ENCODE measurements at places on chromosomes 12 and 14.

DNA sequence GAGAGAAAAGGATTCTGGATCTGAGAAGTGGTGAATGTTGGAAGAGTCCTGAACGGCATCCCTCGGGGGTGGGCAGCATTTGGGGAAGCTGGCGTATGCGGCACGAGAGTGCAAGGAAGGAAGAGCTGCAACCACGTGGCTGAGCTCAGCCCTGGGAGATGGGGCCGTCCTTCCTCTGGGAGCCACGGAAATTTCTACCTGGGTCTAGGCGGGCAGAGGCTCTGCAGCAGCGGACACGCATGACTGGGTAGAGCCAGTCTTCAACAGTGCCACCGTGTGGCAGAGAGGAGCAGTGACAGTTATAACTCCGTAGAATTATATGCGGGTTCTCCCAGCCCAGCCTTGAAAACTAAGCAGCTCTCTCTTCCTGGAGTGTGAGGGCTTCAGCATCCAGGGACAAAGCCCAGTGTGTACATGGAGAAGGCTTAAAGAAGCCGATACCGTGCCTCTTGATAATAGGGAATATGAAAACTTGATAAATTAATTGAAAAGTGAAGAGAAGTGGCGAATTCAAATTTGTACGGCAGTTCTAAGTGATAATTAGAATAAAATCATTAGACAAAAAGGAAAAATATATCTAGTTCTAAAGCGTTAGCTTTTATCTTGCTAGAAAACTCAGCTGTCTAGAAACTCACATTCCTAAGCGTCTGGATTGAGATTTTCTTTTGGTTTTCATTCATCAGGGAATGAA, 82.9 kb upstream of the STXBP6 start:
- peak; percentile 58 for DNase-seq

- no peak for DNase-seq
Observed at GRCh38 chr14:73142216-73142615, 5.9 kb downstream of the PSEN1 start.

DNA sequence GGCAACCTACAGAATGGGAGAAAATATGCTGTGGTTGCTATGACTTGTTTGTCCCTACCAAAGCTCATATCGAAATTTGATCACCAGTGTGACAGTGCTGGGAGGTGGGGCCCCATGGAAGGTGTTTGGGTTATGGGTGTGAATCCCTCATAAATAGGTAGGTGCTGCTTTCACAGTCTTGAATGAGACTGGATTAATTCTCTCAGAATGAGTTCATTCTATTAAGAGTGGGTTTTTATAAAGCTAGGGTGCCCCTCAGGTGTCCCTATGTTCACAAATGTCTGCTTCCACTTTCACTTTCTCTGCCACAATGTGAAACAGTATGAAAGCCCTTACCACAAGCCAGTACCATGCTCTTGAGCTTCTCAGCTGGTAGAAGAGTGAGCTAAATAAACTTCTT, 133.5 kb downstream of the CPNE8 start:
- no peak for DNase-seq

DNA sequence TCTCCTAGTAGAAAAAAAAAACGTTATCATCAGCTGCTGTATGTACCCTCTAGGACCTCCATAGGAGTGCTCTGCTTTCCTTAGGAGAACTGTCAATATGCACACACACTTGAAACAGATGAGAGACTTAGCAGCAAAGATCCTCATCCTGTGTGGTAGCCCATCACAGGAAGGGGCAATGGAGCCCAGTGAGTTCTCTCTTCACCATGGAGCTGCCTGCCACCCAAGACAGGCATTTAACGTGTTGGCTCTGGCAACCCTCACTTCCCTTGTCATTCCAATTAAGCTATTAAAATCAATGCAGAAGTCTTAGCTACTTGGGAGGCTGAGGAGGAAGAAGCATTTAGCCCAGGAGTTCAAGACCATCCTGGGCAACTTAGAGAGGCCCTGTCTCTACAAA, 64.8 kb upstream of the PLEKHA5 start:
- no peak for DNase-seq

DNA sequence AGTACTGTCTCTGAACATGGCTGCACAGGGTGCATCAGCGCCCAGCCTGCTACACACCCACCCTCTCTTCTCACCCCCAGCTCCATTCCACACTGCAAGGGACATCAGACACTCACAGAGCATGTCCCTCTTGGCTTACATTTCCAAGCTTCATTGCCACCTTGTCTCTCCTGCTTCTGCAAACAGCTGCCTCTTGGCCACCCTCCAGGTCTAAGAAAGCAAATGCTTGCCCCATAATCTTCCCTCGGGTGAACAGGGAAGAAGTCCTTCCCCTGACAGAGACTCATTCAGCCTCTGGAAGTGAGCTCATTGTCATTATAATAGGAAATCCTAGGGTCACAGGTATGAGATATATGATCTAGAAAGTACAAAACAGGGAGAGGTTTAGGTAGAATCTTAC, 505.2 kb downstream of the RMST start:
- no peak for DNase-seq

DNA sequence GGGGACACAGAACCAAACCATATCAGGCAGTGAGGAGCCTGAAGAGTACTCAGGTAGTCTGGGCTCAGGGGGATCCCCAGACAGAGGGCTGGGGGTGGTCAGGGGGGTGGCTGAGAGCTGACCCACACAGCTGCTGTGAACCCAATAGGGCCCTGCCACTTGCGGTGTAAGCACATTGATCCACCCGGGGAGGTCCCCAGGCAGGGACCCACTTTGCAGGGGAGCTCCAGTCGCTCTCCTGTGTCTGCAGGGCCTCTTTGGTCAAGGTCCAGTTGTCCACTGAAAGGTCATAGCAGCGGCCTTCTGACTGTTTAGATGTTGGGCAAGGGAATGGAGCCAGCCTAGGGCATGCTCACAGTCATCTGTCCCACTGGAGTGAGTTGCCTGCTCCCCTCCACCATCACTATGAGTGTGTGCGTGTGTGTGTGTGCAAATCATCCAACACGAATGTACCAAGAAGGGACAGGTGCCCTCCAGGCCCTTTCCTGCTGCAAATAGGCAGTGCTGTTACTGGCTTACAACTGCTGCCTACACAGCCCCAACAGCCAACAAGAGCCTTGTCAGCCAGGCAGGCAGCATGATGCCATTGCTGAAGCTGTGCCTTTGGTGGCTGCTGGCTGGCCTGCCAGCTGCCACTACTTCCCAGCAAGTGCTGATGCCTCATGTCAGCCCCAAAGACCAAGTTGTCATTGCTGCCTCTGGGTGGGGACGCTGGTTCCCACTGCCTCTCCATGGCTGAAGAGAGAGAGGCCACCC, 71.3 kb downstream of the TSPAN11 start:
- DNase-seq, result no peak

Measured in muscle of back (tissue), 13 donors.